ENCODE measurements at places on chromosomes 5 and 9.

DNA sequence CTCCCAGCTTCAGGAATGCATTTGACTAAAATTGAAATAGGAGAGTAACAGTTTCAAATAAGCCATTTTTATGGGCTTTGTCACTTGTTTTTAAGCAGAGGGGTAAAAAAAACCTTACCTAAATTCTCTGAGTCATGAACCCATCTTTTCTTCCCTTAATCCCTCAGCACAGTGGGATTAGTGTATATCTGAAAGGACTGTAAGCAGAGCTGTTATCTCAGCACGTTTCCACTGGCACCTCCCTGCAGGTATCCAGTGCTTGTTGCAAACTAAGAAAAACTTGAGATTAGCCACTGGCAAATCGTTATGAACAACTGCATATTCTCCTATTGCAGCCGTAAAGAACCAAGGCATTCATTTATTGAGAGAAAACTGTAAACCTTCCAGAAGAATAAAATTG lies 872.7 kb downstream of the EFNA5 start:
- no peak for DNase-seq

DNA sequence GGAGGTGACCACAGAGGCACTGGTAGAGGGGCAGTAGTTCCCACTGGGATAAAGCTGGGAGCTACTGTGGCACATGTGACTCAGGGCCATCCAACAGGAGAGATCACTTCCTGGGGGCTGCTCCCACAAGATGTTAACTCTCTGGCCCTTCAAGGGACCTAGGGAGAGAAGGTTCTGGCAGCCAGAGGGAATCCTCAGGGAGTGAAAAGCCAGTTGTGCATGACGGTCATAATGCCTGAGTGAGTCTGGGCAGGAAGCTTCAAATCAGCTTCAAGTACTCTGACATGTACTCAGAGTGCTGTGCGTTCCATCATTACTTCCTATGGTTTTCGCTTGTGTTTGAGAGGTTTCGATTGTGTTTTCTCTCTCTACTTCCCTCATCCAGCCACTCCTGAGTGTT lies 388.5 kb downstream of the GABRG2 start:
- DNase-seq: no peak

DNA sequence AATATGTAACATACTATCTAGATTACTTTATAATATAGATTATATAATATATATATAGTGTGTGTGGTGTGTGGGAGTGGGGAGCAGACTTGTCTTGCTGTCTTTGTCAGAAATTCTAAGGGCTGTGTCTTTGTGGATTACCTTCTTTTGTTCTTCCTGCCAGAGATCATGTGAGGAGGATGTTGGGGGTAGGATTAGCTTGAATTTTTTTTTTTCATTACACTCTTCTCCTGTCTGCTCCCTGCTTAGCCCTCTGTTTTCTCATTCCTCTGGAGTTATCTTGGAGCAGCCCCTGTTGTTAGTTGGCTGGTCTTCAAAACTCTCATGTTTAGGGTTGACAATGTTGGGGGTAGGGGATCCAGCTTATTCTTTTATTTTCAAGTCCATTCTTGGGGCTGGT lies 21.0 kb upstream of the C9orf40 start:
- DNase-seq: no peak

DNA sequence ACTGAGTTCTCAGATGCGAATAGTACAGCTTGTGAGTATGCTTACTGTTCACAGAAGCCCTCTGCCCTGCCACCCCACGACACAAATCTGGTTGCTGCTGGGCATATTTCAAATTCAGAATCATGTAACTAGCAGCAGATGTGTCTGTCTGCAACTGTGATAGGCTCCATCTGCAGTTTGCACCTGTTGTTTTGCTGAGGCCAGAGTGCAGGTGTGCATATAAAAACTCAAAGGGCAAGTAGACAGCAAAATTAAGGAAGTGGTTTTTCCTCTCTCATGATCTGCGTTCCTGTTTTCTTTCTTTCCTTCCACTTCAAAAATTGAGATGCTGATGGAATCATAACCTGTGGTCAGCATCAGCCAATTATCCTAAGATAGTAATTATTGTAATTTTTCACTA lies 1000.5 kb downstream of the PTPRD start:
- no peak for DNase-seq

DNA sequence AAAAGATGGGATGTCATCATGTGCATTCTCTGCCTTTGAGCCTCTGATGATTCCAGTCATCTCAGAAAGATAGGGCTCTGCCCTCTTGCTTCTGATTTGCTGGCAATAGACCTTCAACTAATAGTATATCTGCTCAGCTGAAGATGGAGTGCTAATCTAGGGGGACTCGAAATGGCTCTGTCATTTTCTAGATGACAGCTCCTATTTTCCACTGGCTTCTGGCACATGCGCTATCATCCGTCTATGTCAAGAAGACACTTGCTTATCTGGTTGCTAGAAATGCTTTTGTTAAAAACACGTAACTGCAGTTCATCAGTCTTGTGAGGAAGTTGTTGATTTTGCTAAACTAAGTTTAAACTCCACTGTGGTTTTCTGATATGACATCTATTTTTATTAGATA lies 265.5 kb upstream of the ZNF608 start:
- no peak for DNase-seq

- DNase-seq: no peak
Measured at GRCh38 chr5:164355267-164355830, 849.9 kb downstream of the MAT2B start.

- DNase-seq: no peak
Measured at GRCh38 chr5:57185313-57185712, 11.5 kb downstream of the GPBP1 start.

- no peak for DNase-seq
Measured at GRCh38 chr9:121671612-121672155, 20.2 kb downstream of the DAB2IP start.

DNA sequence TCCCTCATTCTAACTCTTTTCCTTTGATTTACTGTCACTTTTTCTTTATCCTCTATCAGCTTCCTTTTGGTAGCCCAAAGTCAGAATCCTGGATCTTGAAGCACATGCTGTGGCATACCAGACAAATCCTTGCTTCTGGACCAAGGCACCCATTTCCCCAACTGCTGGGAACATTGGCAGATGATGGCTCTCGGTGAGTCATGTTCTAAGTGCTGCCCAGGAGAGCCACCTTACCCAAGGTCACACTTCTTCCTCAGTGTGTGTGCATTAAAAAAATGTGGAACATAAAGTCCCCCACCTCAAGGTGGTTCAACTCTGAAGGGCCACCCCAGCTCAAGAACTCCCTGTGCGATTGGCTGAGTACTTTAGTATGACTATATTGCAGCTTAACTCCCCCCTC lies 141.4 kb upstream of the PUM3 start:
- DNase-seq: no peak

GRCh38 chr9:38360839-38361472 lies 31.5 kb upstream of the ALDH1B1 start:
- no peak for DNase-seq

DNA sequence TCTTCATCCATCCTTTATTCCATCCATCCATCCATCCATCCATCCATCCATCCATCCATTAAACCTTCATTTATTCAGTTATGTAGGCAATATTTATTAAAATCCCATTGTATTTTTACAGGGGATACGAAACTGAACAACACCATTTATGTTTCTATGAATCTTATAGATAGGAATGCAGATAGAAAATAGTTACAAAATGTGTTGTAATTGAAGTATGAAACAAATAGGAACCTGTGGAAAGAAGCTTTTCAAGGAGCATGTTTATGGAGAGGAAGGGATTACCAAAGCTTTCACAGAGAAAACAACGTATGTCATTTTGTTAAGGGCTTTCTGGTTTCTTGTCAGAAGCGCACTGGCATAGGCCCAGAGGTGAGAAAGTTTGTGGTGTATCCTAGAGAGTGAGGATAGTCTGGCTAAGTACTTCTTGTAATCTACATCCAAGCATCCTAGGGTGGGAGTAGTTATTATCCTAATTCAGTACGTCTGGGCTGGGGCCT lies 184.0 kb downstream of the CNTLN start:
- DNase-seq: no peak

DNA sequence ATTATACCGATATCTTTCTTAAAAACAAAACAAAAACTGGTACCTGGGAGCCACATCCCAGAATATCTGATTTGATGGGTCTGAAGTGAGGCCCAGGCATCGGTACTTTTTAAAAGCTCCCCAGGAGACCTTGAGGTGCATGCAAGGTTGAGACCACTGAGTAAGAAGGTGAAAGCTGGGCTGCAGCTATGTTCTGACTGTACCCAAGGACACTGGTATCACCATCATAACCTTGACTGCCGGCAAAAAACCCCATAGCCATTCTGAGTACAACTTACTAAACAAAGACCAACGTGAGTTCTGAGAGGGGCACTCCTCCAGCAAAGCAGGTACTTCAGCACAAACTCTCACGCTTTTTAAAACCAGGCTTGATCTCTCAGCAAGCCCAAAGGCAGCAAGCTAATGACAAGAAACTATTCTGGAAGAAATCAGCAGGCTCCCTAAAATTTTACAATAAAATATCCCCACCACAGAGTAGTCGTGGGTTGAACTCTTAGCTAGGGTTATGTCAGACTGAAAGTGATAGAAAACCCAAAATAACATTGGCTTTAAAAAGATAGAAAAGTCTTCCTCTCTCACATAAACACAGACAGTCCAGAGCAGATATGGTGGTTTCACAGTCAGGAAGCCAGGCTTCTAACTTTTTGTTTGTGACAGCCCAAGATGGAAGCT lies 263.9 kb downstream of the SAXO1 start:
- no peak for DNase-seq

GRCh38 chr9:95516734-95517558 lies at the start of gene PTCH1:
Gene PTCH1, minus strand, starts transcription at chr9:95516971.
- peak; percentile 44 for DNase-seq

GRCh38 chr5:67194166-67194565 lies 2.4 kb downstream of the CD180 start:
- DNase-seq: no peak

DNA sequence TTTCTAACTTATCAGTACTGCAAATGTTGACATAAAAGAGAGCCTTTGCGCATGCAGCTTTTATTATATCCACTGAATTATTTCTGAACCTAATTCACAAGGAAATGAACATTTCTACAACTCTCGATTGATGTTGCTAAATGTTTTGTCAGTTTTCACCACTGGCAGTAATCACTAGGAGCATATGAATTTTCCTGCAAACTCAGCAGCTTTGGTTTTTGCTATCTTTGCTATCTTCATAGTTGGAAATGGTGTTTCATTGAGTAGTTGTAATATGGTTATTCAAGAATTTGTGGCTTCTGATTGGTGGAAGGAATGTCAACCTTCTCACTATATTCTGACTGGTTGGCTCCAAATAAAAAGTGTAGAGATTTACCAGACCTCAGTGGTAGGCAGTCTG lies 8.9 kb upstream of the SHC3 start:
- no peak for DNase-seq

DNA sequence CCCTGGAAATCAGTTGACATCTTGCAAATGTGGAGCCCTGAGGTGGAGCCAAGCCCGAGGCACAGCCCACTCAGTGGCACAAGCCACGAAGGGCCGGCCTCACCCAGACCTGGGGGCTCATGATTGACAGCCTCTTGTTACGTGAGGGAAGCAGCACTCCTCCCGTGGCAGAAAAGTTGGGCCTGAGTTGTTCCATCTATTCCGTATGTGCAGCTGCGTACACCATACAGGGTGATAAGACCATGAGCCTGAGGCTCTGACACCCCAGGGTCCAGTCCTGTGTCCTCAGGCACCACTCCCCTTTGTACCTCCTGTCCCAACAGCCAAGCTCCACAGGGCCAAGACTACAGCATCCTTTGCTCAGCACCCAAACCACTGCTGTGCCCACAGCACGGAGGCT lies 1.9 kb upstream of the ORM2 start:
- DNase-seq: no peak

GRCh38 chr5:39652036-39652435 lies 227.3 kb upstream of the DAB2 start:
- no peak for DNase-seq

- peak; percentile 40 for DNase-seq
Measured at GRCh38 chr9:1939926-1940368, 75.2 kb upstream of the SMARCA2 start.

DNA sequence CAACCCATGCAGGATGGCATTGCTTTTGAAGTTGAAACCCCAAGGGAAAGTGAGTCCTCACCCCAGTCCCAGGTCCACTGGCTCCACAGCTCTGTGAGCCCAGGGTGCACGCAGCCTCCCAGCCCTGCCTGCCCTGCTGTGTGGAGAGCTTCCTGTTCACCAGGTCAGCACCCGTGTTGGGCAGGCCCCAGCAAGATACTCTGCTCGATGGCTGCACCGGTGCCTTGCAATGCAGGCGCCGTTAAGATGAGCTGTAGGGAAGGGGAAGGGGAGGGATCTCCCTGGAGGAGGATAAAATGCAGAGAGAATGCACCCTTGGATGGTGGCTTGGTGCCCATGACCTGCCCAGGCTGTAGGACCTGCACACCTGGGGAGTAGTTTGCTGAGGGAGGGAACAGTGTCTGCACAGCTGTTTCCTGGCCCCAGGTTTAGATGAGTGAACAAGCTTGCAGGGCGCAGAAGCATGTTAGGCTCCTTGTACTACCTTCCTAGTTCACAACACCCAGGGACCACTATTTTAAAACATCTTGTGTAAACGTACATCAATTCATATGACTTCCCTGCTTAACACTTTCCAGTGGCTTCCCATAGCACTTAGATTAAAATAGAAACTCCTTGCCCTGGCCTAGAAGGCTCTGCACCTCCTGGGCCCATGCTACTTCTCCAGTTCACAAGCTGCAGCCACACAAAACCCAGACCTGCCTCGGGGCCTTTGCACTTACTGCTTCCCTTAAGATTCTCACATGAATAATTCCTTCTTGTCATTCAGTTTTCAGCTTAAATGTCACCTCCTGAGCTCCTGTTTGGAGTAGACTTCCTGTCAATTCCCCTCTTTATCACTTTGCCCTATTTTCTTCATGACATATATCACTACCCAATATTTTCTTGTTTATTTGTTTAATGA lies 19.6 kb downstream of the FAT2 start:
- DNase-seq: no peak

- DNase-seq: no peak
Measured at GRCh38 chr9:134546246-134546731, 95.3 kb upstream of the COL5A1 start.

DNA sequence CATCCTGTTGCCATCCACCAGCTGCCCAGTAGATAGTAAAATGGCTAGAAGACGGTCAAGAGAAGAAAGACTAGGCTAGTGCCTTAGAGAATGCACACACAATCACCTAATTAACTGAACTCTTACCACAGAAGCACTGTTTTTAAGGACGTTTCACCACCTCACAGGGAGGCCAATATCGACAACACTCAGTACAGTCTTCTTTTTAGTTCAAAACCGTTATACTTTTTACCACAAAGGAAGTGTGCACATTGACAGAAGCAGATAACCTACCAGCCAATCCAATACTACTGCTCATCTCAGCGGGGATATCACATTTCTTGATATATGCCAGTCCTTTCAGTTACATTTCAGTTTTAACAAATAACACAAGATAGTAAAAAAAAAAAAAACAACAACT lies 122.3 kb downstream of the GNAQ start:
- peak; percentile 64 for DNase-seq

GRCh38 chr5:22918511-22918910 lies 65.4 kb upstream of the CDH12 start:
- DNase-seq: no peak

DNA sequence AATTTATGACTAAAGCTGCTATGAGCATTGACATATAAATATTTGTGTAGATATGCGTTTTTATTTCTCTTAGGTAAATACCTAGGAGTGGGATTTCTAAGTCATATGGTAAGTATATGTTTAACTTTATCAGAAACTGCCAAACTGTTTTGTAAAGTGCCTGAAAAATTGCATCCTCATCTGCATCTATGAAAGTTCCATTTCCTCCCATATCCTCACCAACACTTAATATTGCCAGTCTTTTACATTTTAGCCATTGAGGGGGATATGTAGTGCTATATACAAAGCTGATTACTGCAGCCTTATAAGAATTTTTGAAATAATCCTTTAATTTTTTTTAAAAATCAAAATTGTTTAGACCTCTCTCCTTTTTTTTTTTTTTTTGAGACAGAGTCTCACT lies 123.1 kb upstream of the SPRY4 start:
- DNase-seq: no peak
